ENCODE measurements at places on chromosomes 11 and 22.

- no peak for DNase-seq
These were observed 47.6 kb downstream of the FAM83F start for GRCh38 chr22:40042312-40042711.

- no peak for DNase-seq
These were observed 2.4 kb downstream of the OR5A2 start for GRCh38 chr11:59423835-59424234.

GRCh38 chr11:36436064-36436463, 74.0 kb downstream of the TRAF6 start:
- DNase-seq = no peak

DNA sequence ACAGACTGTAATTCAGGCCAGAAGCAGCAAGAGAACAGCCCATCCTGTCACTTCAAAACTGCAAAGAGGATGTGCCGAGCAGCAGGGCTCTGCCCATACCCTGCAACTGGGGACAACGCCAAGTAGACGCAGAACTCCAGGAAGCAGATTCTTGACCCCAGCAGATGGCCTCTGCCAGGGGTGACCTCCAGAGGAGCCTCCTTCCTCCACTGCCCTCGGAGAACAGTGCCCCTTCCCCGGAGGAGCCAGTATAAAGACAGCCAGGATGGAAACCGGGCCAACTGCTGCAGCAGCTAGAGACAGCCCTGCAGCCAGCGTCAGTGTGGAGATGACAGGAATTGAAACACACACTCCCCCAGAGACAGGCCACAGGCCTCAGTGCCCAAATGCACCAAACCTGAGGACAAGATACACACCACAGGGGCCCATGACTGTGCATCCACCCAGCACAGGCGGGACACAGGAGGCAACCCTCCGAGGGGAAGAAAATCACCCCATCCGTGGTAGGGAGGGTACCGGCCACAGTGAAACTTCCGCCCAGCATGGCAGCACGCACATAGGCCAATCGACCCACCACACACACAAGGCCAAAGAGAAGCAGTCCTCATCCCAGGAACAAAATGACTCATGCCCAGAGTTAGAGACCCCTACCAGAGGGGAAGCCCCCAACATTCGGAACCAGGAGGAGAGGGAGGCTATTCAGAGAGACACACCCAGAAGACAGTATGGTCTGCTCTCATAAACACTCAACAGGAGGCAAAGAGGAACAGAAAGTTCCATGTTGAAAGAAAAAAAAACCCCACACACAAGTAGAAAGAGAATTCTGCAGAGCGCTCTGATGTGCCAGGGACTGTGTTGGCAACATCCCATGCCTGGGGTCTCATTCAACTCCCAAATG, 5.6 kb downstream of the AHNAK start:
- DNase-seq = peak; percentile 61

DNA sequence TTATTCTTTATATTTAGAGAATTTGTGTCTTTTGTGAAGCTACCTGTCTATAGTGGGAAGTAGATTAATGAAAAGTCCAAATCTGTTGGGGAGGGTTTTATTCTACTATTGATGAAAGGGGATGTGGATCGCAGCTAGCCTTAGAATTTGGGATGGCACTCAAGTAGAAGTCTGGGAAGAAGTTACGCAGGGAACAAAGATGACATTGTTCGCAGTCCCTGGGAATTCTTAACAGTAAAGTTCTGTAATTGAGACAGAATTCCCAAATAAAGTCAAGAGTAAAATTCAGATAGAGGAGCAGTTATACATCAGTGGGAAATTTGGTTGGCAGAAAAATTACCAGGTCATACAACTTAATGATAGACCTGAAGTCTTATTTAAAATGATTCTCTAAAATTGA, 64.1 kb downstream of the ATM start:
- no peak for DNase-seq

DNA sequence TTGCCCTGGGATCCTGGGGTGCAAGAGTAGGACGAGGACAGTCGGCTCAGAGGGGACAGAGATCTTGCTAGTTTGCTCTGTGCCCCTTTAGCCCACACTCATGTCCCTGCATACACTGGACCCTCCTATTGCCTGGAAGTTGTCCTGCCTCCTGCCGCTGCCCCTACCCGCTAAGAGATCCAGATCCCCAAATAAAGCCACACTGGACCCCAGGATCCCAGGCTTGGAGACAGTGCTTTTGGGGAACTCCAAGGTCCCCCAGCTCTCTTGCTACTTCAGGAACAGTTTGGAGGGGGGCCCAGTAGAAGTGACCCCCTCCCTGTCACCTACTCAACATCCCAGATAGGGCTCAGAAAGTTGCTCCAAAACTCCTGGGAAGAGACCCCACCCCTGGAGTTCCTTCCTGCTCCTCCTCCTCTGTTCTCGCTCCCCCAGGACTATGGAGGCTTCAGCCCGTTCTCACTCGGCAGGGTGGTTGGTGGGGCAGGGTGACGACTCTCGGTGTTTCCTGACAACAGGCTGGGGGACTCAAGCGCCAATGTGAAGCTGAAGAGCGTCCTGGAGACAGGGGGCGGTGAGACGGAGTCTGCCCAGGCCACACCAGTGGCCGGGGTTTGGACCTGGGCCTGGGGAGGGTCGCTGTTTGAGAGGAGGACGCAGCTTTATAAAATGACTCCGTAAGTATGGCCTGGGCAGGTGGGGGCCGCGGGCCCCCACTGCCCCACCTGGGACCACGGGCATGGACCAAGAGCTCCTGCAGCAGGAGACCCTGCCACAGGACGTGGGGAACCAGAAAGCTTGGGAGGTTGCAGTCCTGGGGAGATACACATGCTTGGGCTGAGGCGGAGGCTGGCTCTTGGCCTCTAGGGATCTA, 19.2 kb upstream of the TUB start:
- DNase-seq = peak; percentile 18

DNA sequence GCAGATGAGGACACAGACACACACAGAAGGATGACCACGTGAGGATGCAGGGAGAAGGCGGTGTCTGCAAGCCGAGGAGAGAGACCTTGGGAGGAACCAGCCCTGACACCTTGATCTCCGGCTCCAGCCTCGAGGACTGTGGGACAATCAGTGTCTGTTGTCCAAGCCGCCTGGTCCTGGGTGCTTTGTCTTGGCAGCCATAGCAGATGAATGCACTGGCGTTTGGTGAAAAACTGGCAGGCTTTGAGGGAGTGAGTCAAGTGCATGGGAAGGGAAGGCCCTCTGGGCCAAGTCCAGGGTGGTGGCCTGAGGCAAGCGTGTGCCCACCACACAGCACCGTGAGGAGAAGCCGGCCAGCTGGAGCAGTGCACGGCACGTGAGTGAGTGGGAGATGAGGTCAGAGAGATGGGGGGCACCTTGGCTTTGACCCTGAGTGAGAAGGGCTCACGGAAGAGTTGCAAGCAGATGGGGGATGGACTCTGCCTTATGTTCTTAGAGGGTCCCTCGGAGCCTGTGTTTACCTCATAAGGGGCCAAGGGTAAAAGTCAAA, 12.4 kb upstream of the BRSK2 start:
- no peak for DNase-seq

DNA sequence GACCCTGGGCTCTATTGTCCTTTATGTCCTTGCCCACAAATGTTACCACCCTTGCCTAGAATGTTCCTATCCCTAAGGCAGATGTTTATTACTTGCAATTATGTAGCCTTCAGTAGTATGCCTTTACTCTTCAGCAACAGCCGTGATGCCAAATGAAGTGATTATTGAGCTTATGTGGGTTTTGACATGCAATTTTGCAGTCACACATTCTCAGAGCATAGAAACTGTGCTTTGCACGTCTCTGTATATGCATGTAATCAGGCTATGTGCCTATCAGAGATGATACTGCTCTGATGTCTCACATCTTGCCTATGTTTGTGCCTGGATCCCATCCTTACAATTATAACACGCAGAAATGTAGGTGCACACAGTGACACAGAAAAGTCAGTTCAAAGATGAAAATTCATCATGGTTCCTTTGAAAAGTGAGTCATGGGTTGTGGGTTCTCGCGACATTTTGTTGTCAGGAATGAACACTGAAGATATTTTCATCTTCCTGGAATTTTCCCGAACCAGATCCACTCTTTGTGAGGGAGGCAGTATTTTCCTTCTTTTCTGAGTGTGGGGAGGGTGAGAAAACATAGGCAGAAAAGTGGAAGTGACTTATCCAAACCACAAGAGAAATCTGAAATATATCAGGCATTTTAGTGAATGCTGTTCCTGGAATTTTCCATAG, 81.1 kb downstream of the BMAL1 start:
- DNase-seq = no peak

- DNase-seq = peak; percentile 29
These were observed 53.9 kb upstream of the SHISAL1 start for GRCh38 chr22:44366372-44367300.

DNA sequence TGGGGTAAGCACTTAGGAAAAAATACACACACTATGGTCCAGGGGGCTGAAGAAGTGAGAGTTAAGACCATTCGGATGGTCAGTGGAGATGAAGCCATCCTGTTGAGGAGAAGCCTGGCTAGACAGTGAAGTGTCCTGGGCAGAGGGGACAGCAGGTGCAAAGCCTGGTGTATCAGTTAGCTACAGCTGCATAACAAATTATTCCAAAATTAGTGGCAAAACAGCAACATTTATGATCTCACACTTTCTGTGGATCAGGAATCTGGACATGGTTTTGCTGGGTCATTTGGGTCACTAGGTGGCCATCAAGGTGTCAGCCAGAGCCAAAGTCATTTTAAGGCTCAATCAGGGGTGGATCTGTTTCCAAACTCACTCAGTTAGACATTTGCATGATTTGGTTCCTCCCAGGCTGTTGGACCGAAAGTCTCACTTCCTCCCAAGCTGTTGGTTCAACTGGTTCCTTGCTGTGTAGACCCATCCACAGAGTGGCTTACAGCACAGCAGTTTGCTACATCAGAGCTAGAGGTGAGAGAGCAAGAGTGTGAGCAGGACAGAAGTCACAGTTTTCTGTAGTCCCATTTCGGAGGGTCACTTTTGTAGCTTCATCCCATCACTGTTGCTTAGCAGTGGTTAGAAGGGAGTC, 80.1 kb upstream of the ALX4 start:
- no peak for DNase-seq

DNA sequence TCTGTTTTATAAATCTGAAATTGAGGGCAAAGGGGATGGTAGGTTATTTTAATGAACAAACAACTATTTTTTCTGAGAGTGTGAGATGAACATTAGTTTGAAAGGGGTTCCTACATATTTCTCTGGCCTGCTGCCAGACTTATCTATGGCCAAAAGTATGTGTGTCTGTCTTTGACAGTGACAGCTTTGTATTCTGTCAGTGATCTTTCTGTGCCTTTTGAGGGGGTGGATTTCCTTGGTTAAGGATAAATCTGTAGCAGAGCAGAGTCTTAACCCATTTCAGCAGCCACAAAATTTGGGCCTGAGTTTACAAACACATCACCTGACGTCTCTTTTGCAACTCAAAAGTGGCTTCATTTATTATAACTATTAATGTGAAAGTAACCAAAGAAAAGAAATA, 30.9 kb downstream of the ZFTA start:
- DNase-seq = no peak

DNA sequence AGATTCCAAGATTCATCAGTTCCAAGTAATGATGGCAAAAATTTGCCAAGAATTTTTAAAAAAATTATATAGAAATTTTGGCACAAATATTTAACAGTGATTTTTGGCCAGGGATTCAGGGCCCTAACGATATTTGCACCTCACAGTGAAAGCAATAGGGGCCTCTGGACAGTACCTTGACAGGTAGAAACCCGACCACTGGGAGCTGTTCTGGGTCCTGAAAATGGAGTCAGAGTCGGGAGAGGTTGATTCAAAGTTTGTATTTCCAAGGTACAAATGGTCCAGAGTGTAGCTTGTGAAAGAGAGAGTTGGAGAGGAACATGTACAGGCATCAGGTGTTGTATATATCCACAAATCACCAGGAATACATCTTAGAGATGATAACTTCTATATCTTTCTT, 41.6 kb downstream of the MRGPRX2 start:
- DNase-seq = no peak

DNA sequence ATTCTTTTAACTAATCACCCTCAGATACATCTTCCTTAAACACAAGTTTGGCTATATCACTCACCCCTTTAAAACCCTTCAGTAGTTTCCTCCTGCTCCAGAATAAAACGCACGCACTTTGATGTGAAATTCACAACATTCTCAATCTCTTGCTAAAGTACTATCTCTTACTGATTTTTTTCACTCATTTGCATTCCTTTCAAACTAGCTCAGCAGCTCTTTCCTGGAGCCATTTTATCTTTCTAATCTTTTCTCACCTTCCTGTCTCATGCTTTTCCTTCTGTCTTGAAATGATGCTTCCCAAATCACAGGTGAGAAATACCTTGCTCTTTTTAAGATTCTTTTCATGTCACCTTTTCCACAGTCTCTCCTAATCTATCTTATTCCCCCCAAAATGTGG, 1074.4 kb downstream of the DLG2 start:
- no peak for DNase-seq

GRCh38 chr11:128828350-128828749, 38.7 kb downstream of the KCNJ1 start:
- no peak for DNase-seq

DNA sequence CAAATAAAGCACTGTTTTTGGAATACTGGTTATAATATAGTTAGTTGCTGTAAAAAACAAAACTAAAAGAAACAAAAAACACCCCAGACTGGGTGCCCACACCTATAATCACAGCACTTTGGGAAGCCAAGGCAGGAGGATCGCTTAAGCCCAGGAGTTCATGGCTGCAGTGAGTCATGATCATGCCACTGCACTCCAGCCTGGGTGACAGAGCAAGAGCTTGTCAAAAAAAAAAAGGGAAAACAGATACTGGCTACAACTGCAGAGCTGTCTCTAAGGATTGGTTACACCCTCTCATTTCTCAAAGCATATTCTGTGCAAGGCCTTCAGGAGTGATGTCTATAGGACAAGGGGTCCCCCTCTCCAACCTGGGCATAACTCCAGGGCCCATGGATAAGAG, 14.6 kb upstream of the STK33 start:
- DNase-seq = no peak

- DNase-seq = no peak
These were observed 40.7 kb downstream of the JHY start for GRCh38 chr11:122923302-122923701.

GRCh38 chr11:35943713-35944502, at the start of gene LDLRAD3:
TSS of gene LDLRAD3 (plus strand) at chr11:35944062. CDS start at chr11:35944099, 37 bp downstream.
- DNase-seq = peak; percentile 90

GRCh38 chr11:86916330-86916729, 38.9 kb downstream of the FZD4 start:
- DNase-seq = no peak

- DNase-seq = no peak
These were observed 1083.2 kb upstream of the CNTN5 start for GRCh38 chr11:97937501-97937900.

DNA sequence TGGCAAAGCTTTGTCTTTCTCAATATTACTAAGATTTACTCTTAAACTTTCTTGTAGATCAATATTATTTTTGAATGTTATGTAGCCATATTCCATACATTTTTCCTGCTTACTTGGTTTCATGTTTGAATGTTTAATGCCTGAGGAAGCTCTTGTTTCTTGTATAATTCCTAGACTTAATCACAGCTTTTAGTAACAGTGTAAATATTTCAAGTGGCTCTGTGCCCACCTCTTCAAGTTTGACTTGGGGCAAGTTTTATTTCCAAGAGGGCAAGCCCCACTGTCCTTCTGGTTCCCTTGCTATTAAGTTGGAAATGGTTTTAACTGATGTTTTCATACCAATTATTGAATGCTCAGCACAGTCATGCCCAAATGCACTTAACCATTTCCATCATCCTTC, 1004.1 kb downstream of the OPCML start:
- DNase-seq = no peak

- peak; percentile 64 for DNase-seq
These were observed 8.6 kb downstream of the MRPL11 start for GRCh38 chr11:66429983-66430602.

- DNase-seq = no peak
These were observed 90.2 kb downstream of the PLEKHA7 start for GRCh38 chr11:16923987-16924386.
